ENCODE measurements at places on chromosomes 16 and 17. TPM values are rescaled to one million over a fixed set of nuclear protein-coding genes. Genes with fewer than 3 reads are reported as not detected.

- DNase-seq: no peak
Observed at GRCh38 chr17:82849076-82849945, 9.5 kb upstream of the ZNF750 start.

GRCh38 chr17:40461732-40462342, 18.6 kb downstream of the IGFBP4 start:
- DNase-seq: no peak

DNA sequence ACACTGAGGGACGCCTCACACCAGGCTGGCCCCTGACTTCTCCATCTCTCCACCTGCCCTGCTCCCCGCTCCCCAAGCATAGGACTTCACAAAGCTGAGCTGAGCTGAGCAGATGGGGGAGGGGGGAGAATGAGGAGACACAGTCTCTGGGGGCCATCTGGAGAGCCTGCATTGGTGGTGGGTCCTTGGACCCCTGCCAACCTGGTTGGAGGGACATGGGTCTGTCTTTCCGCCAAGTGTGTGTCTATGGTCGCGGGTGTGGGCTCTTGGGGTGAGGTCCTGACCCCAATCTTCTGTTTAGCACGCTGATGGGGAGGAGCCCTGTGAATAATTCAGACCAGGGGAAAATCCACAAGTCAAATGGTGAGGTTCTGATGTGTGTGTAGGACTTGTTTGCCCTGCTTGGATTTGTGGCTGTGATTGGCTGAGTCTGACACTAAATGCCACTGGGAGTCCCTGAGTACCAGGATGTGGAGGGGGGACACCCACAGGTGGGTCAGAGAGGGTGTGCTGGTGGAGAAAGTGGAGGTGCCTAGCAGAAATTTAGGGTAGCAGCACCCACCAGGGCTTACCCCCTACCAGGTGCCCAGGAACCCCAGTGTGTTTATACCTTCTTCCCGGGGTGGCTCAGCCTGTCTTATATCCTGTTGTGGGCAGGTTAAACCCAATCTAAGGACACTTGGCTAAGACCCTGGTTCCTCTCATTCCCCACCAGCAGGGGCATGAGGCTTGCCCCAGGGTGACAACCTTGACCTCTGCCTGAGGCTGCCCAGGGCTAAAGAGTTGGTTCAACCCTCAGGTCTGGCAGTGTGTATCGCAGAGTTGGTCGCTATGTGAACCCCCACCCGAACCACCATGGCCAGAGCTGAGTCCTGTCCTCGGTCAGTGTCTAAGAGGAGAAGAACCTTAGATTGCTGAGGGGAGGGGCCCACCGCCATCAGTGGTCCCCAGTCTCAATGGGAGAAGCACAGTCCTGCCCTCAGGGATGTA, 2.1 kb downstream of the FMNL1 start:
- DNase-seq: no peak

GRCh38 chr17:74433421-74434121, 1.7 kb downstream of the GPRC5C start:
- no peak for DNase-seq

The INTS2 gene
- 24.3 TPM for total RNA-seq

The CNTNAP1 gene
- 12.7 TPM for total RNA-seq

The ADAM11 gene
- total RNA-seq: 4.1 TPM

DNA sequence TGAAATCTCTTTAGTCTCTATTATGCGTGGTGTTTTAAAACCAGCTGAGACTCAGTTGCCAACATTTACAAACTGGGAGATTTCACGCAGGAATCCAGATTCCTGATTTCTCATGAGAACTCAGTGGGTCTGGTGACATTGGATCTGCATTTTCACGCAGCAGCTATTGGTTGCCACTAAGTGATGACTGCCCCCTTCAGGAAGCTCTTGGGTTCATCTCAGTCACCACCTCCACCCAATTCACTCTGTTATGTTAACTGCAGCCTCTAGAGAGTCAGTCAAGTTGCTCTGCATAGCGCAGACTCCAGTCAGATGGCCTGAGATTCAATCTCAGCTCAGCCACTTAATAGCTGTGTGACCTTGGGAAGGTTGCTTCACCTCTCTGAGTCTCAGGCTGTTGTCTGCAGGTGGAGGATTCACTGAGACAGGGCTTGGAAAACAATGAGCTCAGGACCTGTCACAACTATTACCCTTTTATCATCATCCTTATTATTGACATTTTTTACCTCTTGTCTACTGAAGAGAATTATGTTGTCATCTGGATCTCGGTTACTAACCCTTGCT, 6.4 kb downstream of the SHISA9 start:
- peak; percentile 46 for DNase-seq

The RNU2-1 gene
- total RNA-seq: 5,885 TPM

The COL1A1 gene
- 46.1 TPM for total RNA-seq

DNA sequence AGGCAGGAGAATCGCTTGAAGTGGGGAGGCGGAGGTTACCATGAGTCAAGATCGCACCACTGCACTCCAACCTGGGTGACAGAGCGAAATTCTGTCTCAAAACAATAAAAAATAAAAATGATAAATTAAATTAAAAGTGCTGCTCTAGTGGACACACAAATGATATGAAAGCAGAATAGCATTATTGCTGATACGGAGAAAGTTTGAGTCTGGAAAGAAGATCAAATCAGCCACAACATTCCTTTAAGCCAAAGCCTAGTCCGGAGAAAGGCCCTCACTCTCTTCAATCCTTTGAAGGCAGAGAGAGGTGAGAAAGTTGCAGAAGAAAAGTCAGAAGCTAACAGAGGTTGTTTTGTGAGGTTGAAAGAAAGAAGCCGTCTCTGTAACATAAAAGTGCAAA, 15.1 kb upstream of the CSF3 start:
- DNase-seq: no peak

DNA sequence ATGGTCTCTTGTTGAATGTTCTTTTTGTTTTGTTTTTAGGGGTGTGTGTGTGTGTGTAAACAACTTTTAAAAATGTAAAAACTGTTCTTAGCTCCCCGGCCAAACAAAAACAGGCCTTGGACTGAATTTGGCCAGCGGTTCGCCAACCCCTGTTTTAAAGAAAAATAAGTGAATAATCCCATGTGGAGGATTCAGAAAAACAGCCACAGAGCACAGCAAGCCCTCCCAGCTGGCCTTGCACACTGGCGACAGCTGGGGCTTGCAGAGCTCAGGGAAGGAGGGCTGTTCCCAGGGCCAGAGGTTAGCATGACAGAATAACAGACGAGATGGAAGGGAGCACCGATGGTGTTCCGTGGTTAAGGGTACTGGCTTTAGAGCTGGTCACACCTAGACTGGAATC, 39.0 kb downstream of the EMP2 start:
- DNase-seq: no peak

All from WTC11 (cell line).